KG1 (cell line): ENCODE measurements at places on chromosomes 13 and 19.

- peak; percentile 93 for DNase-seq
Measured at GRCh38 chr19:10553943-10554381, 10.3 kb downstream of the ATG4D start.

- no peak for DNase-seq
Measured at GRCh38 chr19:45919678-45920077, 5.1 kb upstream of the NANOS2 start.

- DNase-seq = peak; percentile 45
Measured at GRCh38 chr19:982567-983170, 1.5 kb upstream of the WDR18 start.

- DNase-seq = peak; percentile 5
Measured at GRCh38 chr13:31236211-31236786, 36.5 kb downstream of the B3GLCT start.

- DNase-seq = no peak
Measured at GRCh38 chr13:46313432-46314257, 73.4 kb downstream of the RUBCNL start.

DNA sequence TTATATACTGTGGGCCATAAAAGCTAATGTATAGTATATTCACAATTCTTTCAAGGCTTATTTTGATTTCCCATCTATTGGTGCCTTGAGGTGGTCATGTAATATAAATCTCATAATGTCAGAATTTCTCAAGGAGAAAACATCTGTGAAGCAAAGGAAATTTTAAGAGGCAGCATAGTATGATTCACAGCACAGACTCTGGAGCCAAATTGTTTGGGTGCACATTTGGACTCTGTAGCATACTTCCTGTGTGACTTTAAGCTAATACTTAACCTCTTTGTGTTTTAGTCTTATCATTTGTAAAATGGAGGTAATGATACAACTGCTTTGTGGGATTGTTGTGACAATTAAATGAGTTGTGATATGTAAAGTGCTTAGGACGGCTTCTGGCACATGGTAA, 67.6 kb downstream of the PIBF1 start:
- no peak for DNase-seq

DNA sequence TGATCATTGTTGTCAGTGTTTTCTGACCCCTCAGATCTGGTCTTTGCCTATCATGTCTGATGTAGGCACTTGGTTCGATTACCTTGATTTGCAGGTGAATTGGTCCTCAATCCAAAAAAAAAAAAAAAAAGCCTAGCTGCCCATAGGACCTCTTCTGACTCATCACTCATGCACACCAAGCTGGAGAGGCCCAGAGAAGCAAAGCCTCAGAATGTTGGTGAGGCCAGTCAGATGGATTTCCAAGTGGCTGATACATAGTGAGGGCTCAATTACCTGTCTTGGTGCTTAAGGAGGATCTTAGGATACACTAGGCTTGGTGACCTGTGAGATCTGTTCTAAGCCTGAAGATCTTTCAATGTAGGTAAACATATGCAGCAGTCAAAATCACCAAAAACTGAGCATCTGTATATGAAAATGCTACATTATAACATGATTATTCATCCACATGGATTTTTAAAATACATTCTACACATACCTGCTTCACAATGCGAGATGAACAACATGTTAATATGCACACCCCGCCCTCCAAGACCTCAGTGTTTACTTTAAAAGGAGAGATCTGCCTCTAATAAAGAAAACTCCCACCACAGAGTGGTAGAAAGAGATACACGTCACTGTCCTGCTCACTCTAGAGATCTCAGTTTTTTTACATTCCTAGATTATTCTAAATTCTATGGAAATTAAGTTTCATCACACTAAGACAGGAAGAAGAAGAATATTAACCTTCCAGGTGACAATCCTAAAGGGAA, 79.9 kb upstream of the RAP2A start:
- no peak for DNase-seq

- no peak for DNase-seq
Measured at GRCh38 chr19:56986386-56986785, 133.4 kb upstream of the USP29 start.

DNA sequence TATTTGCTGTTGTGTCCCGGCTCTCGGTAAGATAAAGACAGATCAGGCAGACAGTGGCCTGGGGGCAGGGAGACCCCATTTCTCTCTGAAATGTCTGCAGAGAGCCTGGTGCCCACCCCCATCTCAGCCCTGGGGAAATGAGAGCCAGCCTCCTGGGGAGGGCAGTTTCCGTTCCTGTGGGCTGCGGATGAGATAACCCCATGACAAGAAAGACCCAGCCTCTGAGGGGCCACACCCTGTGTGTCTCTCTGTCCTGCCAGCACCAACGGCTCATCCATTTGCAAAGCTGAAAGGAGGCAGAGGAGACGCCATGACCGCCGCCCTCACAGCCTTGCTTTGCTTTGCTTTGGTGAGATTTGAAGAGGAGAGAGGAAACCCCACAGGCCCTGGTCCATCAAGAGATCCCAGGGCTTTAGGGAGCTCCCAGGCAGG, 28.1 kb upstream of the KIR3DL3 start:
- no peak for DNase-seq

DNA sequence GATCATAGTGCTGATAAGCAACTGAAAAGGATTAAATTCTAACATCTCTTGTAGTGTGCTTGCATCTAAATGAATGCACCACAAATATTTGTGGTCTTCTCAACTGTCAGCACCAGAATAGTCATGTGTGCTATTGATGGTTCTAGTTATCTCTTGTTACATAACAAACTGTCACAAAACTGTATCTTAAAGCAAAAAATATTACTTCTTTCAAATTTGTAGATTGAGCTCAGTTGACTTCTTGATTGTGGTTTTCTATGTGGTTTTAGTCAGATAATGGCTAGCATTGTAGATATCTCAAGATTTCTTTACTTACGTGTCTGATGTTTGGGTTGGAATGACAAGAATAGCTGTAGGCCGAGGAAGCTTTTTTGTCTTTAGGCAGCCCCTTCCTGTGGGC, 431.3 kb downstream of the SLITRK6 start:
- DNase-seq = no peak

GRCh38 chr13:41827507-41828213, 133.2 kb downstream of the VWA8 start:
- no peak for DNase-seq

DNA sequence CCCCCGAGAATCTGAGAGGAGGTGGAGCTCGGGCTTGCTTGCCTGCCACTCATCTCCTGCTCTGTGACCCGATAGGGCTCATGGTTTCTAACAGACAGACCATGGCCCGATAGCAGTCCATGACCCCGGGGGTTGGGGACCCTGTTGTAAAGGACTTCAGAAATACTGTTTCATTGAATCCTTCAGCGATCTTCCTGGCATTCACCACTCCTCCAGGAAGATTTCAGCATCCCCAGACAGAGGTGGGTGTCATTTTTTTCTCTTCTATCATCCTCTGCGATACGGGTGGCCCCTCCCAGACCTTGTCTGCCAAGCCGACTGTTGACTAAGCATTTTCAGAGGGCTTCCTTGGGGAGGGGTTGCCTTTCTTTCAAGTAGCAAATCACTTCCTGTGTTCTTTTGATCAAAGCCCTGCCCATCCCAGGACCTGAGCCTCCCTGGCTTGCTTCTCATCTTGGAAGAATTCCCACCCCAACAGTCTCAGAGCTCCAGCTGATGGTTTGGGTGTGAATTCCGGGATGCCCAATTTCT, 1.7 kb downstream of the MYO1F start:
- no peak for DNase-seq

DNA sequence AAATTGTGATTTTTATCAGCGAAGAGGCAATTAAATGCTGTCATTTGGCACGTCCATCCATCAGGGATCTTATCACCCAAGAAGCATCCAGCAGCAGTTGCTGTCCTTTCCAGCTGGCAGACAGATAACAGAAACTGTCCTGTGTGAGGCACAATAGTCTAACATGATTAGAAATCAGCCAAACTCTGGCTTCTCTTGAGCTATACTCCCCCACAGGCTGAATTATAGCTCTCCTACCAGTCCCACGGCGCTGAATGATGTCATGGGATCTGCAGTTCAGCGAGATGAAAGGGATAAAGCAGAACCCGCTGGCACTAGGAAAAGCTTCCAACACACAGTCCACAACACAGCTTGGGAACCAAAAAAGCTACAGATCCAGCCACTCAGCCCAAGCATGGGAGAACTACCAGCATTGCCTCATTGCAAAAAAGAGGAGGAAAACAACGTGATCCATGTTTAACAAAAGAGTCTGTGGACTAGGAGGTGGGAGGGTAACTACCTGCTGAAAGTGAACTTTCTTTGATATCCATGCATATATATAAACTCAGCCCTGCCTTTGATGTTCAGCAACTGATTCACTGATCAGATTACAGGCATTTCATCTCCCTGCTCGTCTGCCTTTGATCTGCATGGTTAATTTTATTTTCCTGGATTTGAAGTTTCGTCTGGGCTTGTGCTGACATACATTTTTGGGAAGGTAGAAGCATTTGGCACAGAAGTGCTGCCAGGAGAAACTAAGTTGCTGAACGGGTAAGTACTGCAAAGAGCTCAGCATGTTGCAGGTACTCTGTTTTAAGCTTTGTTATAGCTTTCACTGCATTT, at the start of gene TNFRSF19:
Gene TNFRSF19 (plus strand): TSS at position 314 of the 822 bp plus-strand sequence. CDS start 19,772 bp downstream, outside the sequence.
- no peak for DNase-seq

DNA sequence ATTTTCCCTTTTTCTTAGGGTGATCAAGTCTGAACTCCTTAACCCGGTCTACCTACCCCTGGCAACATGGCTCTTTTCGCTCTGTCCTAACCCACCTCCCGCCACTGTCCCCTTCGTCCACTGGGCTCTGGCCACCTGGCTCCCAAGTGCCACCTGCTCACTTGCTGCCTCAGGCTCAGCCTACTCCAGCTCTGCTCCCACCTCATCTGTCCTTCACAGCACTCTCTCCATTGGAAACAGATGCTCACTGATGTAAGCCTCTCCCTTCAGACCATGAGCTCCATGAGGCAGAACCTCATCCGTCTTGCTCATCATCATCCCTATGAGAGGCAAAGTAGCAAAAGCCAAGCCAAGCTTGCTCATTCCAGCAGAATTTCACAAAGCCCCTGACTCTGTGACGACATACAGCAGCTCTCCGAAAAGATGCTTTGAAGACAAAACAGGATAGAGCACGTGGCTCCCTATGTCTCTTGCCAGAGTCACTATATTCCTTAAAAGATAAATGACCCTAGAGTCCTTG, 35.3 kb upstream of the AMER2 start:
- DNase-seq = no peak

GRCh38 chr13:98360545-98360944, 183.5 kb upstream of the RNF113B start:
- no peak for DNase-seq

GRCh38 chr13:80259159-80259558, 81.8 kb downstream of the SPRY2 start:
- DNase-seq = no peak

DNA sequence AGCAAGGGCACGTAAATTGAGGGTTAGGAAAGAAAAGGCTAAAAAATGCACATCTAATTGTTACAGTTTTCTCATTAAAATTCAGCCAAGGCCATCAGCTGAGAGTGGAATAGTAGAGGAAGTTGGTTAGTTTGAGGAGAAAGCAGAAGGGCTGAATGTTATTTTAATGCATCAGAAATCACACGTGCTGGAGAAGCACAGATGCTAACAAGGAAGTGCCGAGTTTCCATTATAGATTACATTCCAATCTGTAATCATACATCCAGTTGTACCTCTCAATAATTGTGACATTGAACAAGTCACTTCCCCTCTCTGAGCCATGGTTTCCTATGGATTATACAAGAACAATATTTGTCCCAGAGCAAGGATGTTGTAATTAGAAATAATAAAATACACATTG, 25.1 kb downstream of the FPR3 start:
- DNase-seq = no peak

DNA sequence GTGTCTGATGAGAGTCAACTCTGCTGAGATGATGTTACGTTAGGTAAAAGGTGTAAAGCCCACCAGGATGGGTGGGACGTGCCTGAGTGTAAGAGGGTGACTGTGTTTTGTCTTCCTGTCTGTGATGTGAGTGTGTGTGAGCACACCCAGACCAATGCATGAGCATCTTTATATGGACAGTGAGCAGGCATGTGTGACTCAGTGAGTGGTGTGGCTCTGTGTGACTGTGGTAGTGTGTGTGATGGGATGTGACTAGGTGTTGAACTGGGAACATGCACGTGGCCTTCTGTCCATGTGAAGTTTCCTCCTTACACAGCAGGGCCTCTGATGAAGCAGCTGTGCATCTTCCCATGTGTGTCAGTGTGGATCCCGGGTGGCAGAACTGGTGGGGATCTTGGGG, 17.8 kb upstream of the LGALS16 start:
- DNase-seq = no peak

- peak; percentile 5 for DNase-seq
Measured at GRCh38 chr13:34412817-34413375, 529.2 kb upstream of the NBEA start.

DNA sequence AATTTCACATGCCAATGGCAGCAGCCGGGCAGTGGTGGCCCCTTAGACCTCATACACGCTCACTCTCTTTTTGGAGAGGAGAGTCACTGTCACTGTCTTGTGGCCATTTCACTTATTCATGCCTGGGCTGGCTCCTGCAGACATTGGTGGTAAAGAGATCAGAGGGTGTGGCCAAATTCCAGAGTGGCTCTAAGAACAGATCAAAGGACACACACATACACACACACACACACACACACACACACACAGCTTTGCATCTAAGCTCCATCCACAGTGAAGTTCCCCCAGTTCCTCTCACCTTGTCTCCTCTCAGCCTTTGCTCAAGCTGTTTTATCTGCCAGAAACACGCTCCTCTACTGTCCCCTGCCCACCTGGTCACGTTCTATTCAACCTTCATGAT, 46.5 kb upstream of the KPNA3 start:
- DNase-seq = no peak

DNA sequence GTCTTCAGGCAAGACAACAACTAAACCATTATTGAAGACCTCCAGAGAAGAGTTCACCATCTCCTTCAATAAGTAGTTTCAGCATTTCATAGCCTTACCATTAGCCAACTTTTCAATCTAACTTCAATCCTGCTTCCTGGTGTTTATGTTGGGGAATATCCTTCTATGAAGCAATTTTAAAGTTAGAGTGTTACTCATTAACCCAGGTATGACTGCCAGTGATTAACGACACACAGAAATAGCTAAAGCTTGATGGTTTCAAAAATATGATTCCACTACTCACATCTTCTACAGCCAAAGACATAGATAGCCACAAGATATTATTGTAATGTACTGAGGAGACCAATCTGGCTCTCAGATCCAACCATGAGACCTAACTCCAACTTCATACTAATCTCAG, 403.2 kb downstream of the EFNB2 start:
- DNase-seq = no peak

- no peak for DNase-seq
Measured at GRCh38 chr19:6733338-6734095, 3.9 kb downstream of the GPR108 start.

- no peak for DNase-seq
Measured at GRCh38 chr13:59276436-59276835, 887.3 kb downstream of the DIAPH3 start.
